AG08396 (cell line): ENCODE measurements at places on chromosomes 13 and 19.
A peak's percentile ranks its signal among the peaks of the same experiment; 100 is the strongest.

DNA sequence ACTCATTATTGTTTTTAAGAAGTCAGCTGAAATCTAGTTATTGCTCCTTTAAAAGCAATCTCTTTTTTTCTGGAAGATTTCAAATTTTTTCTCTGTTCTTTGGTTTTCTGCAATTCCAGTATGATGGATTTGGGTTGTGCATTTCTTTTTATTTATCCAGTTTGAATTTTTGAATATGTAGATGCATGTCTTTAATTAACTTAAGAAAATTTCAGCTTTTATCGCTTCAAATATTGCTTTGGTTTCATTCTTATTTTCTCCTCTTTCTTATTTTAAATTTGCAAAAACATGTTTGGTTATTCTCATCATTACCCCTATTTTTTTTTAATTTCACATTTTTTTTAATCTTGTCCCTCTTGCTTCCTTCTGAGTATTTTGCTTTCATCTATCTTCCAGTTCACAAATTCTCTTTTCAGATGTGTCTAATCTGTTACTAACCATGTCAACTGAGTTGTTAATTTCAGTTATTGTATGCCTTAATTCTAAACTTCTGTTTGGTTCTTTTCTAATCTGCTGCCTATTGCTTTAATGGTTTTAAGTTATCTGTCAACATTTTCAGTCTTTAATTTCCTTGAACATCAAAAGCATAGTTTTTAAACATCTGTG, 56.8 kb downstream of the RAP2A start:
- DNase-seq, result no peak

DNA sequence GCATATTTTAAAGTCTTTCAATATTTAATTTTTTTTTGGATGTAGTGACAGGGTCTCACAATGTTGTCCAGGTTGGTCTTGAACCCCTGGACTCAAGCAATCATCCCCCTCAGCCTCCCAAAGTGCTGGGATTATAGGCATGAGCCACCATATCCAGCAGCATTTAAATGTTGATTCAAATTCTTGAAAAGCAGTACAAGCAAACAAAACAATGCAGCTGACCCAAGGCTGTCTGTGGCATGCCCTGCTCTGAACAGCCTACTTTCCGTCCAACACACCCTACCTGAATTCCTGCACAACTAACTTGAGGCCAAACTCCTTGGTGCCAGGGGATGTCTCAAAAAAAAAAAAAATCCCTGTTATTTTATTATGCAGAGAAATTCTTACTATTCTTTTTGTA, 23.0 kb downstream of the NEK5 start:
- no peak for DNase-seq

GRCh38 chr19:51034704-51035103, at the start of gene KLK12:
Gene KLK12 (minus strand): TSS chr19:51035002. CDS start chr19:51034621, 381 bp downstream.
- no peak for DNase-seq

GRCh38 chr13:45258334-45258675, 57.5 kb upstream of the KCTD4 start:
- DNase-seq, result no peak

- DNase-seq, result no peak
These were observed 49.9 kb downstream of the ZNF787 start for GRCh38 chr19:56071151-56071550.

GRCh38 chr19:13963603-13964105, 11.3 kb downstream of the DCAF15 start:
- DNase-seq, result no peak

DNA sequence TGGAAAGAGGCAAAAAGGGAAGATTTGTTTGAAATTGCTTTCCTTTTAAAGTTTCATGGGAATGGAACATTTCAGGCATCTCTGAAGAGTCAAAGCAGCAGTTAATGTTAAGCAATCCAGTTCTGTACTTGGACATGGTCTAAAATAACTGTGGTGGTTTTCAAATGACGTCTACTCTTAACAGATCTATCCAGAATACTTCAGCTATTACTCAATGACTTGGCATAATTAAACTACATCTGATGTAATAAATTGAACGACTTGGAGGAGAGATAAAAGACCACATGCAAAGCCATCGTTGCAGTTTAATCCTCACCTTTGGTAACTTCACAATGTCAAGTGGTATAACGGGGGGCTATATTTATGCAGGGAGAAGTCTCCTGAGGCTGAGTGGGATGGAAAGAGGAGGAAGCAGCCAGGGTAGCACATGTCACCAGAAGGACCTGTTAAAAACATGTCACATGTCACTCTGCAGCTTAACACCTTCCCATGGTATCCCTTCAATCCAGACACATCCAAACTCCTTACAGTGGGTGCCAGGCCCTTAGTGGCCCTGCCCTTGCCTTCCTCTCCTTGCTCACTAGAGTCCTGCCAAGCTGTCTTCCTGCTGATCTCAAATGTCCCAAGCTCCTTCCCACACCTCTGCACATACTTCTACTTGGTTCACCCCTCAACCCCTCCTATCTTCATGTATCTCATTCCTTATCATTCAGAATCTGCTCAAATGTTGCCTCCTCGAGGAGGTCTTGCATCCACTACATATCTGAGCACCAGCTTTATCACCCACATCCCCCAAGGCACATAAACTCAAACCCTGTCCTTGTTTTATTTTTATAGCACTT, 327.8 kb downstream of the SUCLA2 start:
- peak; percentile 43 for DNase-seq

GRCh38 chr13:42653679-42654078, 79.7 kb downstream of the TNFSF11 start:
- DNase-seq, result no peak
